CD4-positive, CD25-positive, alpha-beta regulatory T cell (primary cell): ENCODE measurements at places on chromosomes 5 and 9.

DNA sequence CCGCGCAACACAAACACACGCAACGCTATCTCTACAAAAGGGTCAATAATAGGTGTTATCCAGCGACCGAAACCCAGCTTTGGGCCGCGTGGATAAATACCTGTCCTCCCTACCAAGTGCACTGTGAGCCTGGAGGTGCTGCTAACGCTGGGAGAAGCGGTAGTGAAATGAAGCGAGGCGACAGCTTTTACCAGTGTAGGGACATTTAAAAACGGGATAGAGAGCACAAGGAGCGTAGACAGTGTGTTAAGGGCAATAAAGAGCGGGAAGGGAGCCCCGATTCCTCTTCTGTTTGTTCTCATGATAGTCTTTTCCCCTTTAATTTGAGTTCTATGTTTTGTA is 421 bp upstream of the DEPDC1B start:
- DNase-seq, result no peak

GRCh38 chr9:136686794-136687711 is at the start of gene AGPAT2:
Gene AGPAT2 (minus strand): TSS chr9:136687457. CDS start chr9:136687357, 100 bp downstream.
- peak; percentile 52 for DNase-seq

DNA sequence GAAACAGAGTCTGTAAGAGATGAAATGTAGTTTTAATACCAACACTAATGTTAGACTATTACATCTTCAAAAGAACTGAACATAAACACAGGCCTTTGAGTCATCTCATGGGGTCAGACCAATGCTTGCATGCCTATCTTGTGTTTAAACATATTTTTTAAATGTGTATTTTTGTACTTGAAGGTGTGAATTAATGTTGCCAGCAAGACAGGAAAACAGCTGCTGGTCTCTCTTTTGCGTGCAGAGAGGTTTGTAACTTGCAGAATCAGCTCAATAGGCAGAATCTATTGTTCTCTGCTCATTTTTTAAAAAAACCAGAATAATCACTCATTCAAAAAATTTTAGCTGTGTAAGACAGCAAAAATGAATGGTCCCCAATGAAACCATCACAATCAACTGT is 180.2 kb downstream of the ALDH1A1 start:
- no peak for DNase-seq

- no peak for DNase-seq
Observed at GRCh38 chr5:110105692-110106091, 416.0 kb downstream of the MAN2A1 start.

- no peak for DNase-seq
Observed at GRCh38 chr5:86977190-86977589, 290.5 kb upstream of the RASA1 start.

GRCh38 chr9:129513282-129513681 is 107.6 kb downstream of the C9orf50 start:
- DNase-seq, result no peak

GRCh38 chr5:178429156-178429468 is 161.1 kb downstream of the COL23A1 start:
- no peak for DNase-seq

- no peak for DNase-seq
Observed at GRCh38 chr5:64972591-64972990, 203.9 kb downstream of the CWC27 start.
